ENCODE measurements at places on chromosomes 2 and 18.

DNA sequence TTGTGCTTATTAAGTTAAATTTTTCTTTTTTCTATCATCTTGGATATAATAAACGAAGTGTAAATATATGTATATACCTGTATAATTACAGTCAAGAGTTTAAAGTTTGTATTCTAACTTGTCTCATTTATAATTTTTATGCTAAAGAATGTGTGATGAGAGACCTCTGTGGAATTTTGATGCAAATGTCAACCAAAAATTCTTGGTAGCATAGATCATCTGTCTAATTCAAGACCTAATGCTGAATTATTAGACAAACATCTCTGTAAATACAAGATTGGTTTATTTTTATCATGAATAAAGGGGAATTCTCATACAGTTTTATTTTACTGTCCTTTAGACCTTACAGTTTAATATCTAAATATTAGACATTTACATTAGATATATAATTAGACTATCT lies 149.2 kb upstream of the VWC2L start:
- DNase-seq = no peak

GRCh38 chr2:83594241-83595120 lies 864.6 kb downstream of the SUCLG1 start:
- DNase-seq = no peak

- DNase-seq = no peak
Measured at GRCh38 chr2:223594259-223594658, 7.9 kb downstream of the SCG2 start.

DNA sequence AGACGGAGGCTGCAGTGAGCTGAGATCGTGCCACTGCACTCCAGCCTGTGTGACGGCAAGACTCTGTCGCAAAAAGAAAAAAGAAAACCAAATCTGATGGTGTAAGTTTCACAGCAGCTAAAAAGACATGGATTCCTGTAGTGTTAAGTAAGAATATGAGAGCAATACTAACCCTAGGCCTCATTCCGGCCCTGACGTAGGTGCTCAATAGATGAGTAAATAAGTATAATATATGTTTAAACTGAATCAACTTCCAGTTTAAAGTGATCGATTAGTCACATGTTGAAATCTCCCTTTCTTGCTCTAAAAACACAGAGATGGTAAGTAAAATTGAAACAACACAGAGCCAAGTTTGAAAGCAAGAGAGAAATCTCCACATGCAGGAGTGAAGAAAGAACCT lies 8.0 kb downstream of the ME2 start:
- DNase-seq = no peak
